ENCODE measurements at places on chromosomes 13 and 19.

DNA sequence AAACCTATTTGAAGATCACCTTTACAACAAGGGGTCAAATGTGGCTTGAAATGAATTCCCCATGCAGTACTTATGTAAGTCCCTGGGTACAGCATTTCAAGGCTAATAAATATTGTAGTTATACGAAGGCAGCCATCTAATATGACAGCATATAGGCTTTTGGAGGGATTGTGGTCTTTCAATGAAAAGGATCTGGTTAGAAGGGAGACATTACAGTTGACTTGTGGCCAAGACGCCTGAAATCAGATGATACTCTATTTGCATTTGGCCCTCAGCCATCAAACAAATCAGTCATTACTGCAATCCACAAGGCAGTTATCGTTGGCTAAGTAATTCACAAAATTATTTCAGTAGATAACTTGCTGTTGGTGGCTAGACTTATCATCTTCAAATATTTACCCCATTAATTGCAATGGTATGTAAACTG is 242.7 kb downstream of the DCLK1 start:
- DNase-seq: no peak

DNA sequence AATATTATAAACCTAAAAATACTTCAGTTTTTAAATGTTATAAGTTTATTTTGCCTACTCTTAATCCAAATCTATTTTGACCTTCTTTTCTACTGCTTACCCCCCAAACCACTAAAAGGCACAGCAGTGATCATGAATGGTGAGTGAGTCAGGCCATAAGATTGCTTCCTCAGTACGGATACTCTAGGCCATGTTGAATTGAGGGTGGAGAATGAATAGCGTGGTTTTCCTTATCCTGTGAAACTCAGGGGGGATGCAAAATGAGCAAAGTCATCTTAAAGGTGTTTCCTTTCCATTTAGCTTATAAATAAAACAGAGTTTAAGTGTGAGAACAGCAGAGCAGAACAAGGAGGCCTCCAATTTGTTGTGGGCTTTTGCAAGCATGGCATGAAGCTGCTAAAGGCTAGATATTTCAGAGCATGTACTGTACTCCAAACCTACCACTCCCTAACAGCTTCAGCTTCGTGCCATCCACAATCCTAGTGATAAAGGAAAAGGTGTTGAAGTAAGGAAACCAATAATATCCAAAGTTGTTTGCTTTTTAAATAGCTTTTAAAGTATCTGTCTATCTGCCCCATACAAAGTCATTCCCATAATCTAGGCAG is 25.0 kb downstream of the SERPINE3 start:
- peak; percentile 22 for DNase-seq

DNA sequence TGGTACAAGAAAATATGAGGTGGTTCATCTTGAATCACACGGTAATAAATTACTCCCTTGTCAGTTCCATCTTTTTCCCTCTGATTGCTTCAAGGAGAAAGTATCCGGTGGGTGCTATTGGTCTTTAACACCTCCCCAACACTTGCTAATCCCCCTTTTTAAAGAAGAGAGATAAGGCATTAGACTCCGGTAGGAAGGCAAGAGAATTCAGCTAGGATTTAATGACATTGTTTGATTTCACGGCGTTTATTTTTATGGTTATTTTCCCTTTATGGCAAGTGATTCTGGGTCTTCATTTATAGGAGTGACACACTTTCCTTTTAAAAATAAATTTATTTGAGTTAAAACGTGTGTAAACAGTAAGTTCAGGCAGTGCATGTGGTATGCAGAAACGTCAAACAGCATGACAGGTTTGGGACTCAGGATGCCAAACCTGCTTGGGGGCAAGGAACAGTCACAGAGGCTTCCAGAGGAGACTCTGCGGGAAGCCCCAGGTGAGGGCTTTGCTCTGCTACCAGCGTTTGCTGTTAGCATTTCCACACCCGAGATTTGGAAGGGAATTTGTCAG is 36.5 kb downstream of the TSHZ3 start:
- DNase-seq: no peak

DNA sequence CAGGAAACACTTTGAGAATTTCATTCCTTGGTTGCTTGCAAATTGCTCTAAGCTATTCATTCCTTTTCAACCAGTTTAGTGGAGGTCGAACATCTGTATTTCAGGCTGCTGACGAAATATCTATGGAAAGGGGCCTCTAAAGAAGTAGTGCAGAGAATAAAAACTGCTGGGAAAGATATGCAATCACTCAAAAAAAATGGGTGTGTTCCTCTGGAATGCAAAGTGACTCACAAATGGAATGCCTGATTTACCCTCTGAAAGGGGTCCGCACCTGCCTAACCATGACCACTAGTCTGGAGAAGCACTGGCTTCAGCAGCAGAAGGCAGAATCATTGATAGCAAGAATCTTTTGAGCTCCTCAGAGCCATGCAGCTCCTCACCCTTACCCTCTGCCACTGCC is 129.4 kb downstream of the PCDH9 start:
- no peak for DNase-seq

- DNase-seq: no peak
These were observed 365.9 kb downstream of the FGF14 start for GRCh38 chr13:102035969-102036368.

GRCh38 chr13:33872005-33872351 is 54.0 kb downstream of the RFC3 start:
- DNase-seq: no peak

DNA sequence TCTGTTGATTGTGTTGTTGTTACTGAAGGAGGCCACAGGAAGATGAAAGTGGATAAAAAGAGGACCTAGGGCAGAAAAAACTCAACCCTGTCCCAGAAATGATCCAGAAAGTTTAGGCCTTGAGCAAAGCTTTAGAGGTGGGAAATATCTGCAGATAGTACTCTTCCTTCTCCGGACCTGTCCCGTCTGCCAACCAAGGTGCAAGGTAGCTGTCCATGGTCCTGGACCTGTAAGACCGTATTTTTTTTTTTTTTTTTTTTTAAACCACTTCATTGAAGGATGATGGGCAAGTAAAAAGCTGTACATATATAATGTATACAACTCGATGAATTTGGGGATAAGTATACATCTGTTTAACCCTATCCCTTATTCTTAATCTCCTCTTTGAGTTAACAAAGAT is 225.9 kb downstream of the OLFM4 start:
- DNase-seq: no peak

DNA sequence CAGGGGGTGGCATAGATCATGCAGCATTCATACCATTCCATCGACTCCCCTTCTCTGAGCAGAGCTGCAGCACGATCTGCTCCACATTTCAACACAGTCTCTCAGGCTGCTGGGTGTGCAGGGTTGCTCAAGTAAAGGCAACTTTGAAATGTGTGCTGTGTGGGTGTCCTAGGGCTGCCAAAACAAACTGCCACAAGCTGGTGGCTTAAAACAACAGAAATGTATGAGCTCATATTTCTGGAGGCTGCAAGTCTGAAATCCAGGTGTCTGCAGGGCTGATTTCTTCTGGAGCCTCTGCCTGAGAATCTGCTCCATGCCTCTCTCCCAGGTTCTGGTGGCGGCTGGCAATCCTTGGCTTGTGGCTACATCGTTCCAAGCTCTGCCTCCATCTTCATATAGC is 63.7 kb upstream of the WDFY2 start:
- DNase-seq: peak; percentile 80

- no peak for DNase-seq
These were observed 58.8 kb downstream of the ING1 start for GRCh38 chr13:110772091-110772984.

- no peak for DNase-seq
These were observed 1.2 kb upstream of the MYDGF start for GRCh38 chr19:4671185-4671851.

GRCh38 chr13:41955605-41956004 is 5.3 kb downstream of the VWA8 start:
- DNase-seq: no peak

DNA sequence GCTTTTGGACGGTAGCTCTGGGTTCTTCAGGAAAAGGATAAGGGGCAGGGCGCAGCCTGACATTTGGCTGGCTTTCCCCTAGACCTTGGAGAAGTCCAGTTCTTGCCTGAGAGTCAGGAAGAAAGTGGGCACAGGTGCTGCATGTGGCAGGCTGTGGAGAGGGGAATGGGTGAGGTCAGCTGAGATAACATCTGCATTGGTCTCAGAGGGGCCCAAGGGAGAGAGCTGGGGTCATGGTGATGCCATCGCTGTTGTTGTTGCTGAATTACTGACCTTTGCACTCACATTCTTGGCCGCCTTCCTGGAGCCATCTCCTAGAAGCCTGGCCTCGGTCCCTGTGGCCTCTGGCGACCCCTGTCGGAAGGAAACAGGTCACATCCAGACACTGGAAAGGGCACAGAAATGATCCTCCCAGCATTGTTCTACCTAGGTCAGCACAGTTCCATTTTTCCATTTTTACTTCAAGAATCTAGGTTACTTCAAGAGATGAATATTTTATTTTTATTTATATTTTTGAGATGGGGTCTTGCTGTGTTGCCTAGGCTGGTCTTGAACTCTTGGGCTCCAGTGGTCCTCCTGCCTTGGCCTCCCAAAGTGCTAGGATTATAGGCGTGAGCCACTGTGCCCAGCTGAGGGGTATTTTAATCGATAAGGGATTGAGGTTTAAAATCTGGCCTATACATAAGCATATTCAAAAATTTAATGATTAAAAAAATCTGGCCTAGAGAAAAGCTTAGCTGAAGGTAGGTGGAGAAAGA is 6.5 kb upstream of the LIPE start:
- no peak for DNase-seq

DNA sequence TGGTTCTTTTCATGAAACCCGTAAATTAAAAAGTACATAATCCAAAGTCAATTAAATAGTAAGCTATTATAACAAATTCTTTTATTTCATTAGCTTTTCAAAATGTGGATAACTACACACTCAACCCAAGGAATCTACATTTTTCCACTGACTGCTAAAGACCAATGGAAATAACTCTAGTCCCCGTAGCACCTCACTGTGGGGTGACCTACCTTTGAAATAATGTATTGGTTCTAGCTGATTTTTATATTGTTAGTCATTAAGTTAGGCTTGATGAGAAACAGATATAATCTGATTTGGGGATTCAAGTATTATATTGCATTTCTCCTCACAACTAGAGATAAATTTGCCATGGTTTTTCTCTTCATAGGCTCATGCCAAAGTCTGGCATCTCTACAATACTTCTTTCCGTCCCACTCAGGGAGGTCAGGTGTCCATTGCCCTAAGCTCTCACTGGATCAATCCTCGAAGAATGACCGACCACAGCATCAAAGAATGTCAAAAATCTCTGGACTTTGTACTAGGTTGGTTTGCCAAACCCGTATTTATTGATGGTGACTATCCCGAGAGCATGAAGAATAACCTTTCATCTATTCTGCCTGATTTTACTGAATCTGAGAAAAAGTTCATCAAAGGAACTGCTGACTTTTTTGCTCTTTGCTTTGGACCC is 37.3 kb downstream of the KL start:
- DNase-seq: no peak

DNA sequence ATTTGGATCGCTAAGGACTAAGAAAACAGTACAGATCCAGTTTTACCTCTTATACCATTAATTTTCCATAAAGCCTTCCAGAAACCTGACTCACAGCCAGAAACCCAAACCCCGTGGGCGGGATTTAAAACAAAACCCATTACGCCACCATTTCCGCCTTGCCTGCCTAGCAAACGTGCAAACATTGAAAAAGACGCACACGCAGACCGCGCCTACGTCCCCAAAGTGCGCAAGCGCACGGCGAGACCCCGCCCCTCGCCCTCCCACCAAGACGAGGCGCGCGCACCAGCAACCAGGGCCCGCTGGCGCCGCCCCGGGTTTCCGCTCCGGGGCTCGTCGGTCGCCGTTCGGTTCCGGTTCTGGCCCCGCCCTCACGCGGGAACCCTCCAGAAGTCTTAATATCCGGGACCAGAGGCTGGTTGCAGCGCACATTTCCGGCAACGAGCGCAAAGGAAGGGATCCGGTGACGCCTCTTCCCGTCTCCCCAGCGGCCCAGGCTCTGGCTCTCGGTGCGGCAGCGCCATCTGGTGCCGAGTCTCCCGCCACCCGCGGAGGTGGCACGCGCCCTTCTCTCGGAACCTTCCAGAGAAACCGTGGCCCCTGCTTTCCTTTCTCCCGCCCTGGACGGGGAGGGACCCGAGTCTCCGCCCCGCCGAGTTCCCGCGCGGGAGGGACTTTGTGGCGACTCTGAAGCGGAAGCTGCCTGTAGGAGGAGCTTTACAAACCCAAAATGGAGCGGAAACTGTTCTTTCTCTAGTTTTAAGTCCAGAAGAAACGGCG is 256.9 kb upstream of the STARD13 start:
- DNase-seq: peak; percentile 98

DNA sequence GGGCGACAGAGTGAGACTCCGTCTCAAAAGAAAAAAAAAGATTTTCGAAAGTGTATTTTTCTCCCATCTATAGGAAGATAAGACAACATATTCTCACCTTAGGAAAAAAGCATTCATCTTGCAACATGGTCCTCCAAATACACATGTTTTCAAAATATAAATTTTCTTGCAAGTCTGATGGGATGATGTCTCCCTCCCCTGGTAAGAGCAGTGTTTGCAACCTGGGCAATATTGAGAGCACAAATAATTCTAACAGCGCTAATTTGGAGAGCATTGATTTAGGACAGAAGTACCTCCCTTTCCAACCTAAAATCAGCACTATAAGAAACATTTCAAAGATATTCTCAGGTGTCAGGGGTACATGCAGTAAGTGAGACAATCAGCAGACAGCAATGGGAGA is 61.0 kb upstream of the SHISA2 start:
- no peak for DNase-seq

DNA sequence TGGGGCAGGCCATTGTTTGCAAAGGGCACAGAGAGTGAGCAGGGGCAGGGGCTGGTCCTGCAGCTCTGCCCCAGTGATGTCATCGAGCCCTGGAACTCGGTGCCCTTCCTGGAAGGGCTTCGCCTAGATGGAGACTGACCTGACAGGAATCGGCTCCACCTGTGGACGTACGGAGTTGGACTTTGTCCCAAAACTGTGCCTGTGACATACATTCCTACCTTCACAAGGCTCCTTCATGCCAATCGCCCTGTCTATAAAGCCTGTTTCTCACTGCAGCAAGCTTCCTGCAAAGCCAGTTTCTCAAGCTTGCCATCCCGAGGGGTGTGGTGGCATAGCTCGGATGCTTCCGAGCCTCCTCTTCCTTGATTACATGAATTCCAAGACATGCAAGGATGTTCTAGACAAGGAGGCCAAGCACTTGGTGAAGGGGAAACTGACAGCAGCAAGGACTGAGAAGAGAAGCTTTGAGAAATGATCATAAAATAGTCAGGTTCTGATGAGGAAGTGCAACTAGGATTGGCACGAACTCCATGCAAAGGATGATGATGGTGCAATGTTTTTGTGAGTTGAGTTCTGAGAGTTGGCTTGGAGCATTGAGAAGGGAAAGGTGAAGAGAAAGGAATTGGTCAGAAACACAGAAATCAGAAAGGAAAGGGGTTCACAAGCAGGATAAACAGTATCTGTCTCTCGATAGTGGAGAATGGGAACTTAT is 73.6 kb upstream of the STK24 start:
- no peak for DNase-seq

Data from skeletal muscle cell (primary cell).